ENCODE measurements at places on chromosomes 7 and 10.

DNA sequence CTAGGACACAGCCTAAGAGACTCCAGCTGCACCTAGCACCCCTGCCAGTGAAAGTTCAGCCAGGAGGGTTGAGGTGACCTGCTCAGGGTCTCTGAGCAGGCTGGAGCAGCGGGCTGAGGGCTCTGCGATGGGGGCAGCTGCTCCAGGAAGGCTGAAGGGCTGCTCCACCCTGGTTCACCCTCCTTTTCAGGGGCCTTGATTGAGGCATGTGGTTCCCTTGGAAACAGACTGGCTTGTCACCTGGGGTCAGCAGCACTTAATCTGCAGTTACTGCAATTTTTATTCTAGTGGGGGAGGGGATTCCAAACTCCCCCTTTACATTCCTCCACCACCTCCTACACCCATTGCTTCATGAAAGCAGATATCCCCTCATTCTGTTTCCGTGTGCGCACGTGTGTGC is 85.3 kb upstream of the UNC5B start:
- DNase-seq = no peak

GRCh38 chr7:104127204-104127603 is 80.6 kb downstream of the ORC5 start:
- no peak for DNase-seq

DNA sequence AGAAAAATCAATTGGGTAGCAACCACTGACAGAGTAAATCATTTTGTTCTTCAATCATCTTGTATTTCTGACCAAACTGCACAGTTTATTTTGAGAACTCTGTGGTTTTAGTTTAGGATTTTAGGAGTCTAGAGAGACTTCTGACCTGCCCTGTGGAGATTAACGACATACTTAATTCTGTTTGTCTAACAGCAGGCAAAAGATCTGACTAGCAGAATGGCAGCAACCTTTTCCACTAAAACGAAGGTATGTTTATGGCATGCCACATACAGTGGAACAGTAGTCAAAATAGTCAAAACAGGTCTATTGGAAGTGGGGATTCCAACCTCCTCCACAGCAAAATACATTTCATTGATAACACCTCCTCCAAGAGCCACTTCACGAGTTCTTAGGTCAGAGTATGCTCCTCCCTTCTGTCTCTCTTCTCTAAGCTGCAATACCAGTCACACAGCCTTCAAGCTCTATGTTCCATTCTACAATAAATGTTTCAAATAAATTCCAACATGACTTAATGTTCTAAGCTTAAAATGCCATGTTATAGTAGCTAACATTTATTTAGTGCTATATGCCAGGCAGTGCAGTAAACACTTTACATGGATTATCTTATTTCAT is 34.4 kb downstream of the NRCAM start:
- no peak for DNase-seq

DNA sequence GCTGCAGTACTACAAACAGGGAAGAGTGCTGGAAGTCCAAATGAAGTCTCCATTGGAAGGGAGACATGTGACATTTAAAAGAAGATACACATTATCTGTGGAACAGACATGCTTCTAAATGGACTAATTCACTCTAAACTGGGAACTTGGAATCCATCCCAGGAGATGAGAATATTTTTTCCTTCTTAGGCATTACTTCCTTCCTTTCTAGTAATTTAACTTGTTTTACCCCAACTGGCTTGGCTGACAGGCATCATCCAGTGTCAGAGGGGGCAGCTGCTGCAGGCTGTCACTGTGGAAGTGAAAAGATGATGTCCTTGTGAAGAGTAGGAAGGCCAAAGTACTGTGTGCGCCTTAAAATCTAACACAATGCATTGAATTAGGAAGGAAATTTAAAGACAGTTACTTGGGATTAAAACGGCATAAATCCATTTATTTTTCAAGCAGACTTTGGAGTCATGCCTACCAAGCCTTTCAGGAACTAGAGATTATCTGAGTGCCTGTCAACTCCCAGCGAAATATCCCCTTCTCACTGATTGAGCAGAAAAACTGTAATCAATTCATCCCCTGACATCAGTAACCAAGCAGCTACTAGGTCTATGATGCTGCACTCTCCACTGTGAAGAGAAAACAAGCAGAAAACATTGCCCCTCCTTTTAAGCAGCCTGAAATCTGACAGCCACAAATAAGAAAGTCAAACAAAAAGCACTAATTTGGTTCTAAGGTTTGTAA is 161.2 kb downstream of the DGKI start:
- DNase-seq = no peak

DNA sequence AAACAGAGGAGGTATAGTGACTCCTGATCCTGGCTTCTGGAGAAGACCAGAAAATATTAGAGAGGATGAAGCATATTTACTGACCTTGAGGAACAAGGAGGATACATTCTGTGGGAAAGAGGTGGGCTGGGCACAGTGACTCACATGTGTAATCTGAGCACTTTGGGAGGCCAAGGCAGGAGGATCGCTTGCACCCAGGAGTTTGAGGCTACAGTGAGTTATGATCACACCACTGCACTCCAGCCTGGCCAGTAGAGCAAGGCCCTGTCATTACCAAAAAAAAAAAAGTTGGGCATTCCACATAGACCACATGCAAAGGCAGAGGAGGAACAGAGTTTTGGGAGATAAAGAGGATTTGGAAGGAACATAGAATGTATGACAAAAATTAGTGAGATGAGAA is 4.4 kb upstream of the ACBD5 start:
- no peak for DNase-seq

DNA sequence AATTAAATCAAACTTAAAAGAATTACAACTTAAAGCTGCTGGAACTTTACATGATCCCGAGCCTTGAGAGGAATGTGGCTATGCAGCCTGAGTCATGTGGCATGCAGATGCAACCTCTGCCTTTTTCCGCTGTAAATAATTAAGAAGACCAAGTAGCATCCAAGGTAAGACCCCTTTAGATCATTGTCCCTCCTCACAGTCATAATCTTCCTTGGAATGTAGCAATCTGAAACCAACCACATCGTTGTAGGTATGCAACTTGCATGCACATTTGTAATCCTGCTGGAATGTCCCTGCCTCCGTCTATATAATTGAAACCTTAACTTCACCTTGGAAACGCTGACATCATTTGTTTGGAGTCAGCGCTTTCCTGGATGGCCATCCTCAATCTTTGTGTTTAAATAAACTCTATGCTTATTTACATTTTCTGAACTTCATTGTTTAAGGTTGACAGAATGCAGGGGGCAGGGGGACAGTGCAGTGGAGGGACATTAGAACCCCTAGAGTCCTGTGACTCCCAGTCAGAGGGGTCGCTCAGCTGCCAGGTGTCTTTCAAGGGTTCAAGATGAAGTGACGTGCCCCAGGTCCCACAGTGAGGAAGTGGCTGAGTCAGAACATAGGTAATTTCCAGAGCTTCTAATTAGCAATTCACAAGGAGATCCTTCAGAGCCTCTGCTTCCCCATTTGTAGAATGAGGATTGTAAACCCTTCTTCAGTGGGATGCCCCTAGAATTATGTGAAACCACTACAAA is 110.7 kb downstream of the RALA start:
- DNase-seq = no peak

DNA sequence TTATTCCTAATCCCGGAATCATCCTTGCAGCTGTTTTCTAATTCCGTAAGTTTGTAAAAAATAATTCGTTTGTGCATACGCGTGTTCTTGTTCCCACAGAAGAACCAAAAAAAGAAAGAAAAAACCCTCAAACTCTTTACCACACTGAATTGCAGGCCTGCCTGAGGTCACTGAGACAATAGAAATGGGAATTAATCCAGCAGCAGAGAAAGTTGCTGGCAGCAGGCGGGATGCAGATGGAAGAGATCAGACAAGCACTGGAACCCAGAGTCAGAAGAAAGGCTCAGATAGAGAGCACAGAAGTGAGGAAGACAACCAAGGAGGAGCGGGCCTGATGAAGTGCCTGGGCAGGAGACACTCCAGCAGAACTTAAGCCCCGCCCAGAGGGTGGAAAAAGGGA is 141.5 kb upstream of the VWC2 start:
- no peak for DNase-seq

- no peak for DNase-seq
These were observed 235.5 kb downstream of the SEMA3E start for GRCh38 chr7:83413424-83413823.

DNA sequence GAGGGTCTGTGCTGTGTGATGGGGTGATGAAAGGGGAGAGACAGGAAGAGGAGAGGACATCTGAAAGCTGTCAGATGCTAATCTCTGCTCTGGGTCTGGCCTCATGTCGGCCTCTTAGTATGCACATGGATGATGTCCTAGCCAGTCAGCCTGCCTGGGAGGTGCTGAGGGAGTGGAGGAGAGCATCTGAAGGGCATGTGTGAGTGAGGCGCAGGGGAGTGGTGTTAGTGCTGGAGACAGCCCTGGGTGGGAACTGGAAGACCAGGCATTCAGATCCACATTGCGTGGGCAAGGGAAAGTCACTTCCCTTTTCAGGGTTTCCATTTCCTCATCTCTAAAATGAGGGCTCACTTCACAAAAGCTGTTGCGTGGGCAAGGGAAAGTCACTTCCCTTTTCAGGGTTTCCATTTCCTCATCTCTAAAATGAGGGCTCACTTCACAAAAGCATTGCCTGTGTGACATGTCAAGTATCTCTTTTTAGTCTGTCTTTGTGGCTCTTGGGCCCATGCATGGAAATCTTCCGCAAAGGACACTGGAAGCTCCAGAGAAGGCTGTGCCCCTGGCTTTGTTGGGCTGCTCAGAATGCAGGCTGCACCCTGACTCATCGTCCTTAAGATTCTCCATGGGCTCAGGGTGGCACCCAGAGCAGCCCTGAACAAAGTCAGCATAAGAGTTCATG is 10.0 kb downstream of the SFTPD start:
- DNase-seq = no peak

- DNase-seq = no peak
These were observed 17.2 kb downstream of the TSPAN13 start for GRCh38 chr7:16770657-16771329.

GRCh38 chr7:91656541-91657482 is 223.7 kb downstream of the MTERF1 start:
- no peak for DNase-seq

DNA sequence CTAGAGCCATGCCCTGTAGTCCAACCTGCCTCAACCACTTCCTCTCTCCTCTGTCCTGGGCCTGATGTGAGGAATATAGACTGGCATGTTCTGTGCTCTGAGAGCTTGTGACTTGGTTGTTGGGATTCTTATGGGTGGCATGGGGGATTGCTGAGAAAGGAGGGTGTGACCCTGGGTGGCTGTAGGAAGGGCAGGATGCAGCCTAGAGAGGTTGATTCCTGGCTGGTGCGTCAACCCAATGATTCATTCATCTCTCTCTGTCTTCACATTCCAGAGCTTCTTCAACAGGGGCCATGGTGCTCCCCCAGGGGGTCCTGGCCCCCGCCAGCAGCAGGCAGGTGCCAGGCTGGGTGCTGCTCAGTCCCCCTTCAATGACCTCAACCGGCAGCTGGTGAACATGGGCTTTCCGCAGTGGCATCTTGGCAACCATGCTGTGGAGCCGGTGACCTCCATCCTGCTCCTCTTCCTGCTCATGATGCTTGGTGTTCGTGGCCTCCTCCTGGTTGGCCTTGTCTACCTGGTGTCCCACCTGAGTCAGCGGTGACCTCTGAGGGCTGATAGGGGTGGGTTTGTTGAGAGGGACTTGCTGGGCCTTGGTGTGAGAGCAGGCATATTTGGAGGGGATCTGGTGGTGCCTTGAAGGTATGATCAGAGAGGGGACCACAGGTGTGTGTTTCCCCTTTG is 2.6 kb downstream of the FAM241B start:
- DNase-seq = no peak

DNA sequence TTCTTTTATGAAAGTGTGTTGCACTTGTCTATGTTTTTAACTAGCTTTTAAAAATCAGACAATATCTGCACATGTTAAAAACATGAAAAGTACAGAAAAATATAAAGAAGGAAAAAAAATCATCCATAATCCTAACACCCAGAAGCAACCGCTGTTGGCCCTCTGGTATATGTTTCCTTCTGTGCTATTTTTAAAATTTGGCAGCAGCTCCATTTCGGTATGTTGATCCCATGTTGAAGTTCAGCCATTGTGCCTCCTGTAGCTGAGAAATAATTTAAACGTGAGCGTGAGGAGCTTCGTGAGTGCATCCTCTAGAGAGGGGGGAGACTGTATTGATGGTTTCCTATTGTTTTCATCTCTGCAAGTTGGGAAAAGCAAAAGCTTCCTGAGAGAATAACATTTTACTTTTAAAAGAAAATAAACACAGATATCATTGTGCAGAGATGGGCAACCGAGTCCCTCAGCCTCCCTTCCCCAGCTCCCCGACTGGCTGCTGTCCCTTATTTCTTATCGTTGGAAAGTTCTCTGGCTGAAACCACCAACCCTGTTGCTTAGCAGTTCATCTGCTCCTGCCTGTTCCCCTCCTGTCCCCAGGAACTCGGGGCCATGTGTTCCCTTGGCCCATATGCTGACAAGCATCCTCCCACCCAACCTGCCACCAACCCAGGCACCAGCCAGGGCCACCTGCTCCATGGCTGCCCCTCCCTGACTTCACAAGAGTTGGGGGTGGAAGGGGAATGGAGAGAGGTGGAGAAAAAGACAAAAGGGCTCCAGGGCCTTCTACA is 499.1 kb upstream of the PODXL start:
- no peak for DNase-seq

DNA sequence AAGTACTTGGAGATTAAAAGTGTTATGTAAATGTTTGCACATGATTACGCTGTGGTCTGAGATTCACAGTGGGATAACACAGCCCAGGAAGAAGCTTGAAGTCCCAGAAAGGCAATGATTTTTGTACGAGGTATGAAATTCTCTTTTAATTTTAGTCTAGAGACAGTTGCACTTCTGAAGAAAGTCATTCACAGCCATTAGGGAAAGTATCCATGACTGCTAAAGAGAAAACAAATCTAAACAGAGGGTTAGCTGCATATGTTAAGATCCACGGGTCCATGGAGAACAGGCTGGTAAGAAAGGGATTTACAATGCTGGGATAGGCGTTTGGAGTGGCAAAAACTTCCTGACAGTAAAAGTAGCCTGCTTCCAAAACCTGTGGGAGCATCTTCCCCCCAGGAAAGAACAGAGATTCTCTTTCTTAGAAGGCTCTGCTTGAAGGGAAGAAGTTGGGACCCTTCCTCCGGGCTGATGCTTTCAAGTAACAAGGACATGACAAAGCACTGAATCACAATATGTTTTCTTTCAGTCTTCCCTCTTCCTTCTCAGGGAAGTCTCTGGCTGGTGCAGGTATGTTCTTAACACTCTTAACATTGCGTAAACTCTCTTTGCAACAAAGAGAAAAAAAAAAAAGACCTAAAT is 220.8 kb upstream of the CELF2 start:
- no peak for DNase-seq

GRCh38 chr10:15092855-15093408 is 4.2 kb upstream of the RPP38 start:
- no peak for DNase-seq

GRCh38 chr10:114973306-114973705 is 35.3 kb downstream of the TRUB1 start:
- DNase-seq = no peak

DNA sequence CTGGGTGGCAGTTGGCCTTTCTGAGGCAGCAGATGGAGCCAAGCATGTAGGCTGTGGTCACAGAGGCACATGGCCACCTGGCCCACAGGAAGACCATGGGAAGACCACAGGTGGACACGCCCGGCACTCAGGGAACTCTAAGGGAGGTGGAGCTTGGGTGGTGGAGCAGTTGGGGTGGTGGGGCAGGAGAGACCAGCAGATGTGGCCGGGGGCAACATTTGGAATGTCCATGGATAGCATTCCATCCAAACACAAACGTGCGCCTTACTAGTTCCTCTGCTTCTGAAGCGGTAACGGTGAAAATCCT is 290.9 kb downstream of the PTPRN2 start:
- no peak for DNase-seq

- DNase-seq = no peak
These were observed 160.8 kb downstream of the VPS50 start for GRCh38 chr7:93392984-93393383.

- DNase-seq = no peak
These were observed 28.9 kb downstream of the COL17A1 start for GRCh38 chr10:104056619-104057273.

Measured in GM12878 (cell line).